HAP-1 (cell line): ENCODE measurements at places on chromosomes 3 and 15.

- DNase-seq, result no peak
These were observed 61.9 kb upstream of the ROPN1 start for GRCh38 chr3:124053871-124054270.

DNA sequence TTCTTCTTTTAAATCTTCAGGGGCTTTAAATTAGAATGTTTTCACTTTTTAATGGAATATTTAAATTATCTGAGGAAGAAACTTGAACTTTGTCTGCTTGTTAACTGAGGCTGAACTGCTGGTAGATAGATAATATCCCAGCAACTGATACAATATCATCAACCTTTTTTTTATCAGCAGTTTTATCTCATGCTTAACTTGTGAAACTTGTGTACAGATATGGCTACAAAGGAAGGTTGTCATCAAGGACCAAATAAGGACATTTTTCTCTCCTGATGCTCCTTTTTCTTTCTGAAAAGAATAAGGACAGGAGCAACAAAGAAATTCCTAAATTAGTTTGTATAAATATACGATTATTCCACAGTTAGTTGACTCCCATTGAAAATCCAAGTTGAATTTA is 66.4 kb upstream of the KBTBD8 start:
- no peak for DNase-seq

DNA sequence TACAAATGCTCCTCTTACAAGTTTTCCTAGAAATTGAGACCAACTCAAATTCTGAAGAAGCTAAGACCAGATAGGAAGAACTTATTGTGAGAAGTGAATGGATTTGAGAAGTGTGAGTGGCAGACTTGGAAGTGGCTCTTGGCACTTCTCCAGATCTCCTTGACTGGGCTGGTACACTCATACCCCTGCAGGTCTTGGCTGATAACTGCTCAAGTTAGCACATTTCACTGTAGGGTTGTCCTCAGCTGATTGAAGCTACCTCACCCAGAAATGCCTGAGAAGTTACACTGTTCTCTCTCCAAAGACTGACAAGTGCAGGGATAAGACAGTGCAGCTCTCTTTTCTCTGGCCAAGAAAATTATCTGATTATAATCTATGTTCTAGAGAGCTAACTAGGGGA is 16.5 kb upstream of the CLDN1 start:
- no peak for DNase-seq

GRCh38 chr3:164377466-164377865 is 700.8 kb downstream of the SI start:
- no peak for DNase-seq

DNA sequence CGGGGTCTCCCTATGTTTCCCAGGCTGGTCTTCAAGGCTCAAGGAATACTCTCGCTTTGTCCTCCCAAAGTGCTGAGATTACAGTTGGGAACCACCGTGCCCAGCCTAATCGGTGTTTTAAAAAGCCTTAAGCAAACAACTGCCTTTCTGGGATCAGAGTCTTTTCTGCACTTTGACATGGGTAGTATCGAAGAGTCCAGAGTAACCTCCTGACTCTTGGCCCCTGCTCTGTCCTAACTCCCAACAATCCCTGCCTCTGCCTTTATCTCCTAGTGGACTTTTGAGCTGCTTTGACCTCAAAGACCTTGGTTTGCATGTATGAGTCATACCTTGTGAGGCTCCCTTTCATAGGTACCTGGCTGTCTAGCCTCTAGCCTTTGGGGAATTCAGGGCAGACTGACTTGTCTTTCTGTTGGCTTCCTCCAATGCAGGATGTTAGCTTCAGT is 21.0 kb upstream of the HACD2 start:
- no peak for DNase-seq

DNA sequence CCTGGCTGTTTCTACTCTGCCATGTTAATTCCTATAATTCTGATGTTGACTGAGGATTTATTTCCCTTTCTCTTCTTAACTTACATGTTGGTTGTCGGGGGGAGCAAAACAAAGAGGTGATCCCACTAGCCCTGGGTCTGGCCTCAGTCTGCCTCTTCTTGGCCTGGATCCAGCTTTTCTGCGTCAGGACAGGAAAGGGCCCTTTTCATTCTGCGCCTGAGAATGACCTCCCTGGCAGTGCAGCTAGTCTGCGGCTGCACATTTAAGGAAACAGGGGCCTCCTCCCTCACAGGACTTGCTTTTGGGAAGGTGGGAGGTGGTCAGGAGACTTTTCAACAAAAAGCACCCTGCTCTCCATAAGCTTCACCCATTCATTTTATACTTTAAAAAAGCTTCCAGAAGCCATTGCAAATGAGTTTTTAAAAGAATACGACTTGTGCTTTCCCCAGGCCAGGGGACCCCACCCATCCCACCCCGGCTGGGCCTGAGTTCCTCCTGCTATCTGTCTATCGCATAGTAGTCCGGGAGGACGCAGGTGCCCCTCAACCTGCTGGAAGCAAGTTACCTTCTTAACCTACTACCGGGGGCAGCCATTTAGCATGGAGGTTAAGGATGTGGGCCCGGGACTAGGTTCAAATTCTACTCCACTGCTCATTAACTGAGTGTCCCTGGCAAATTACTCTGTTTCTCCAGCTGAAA is 21.3 kb upstream of the EHD4 start:
- no peak for DNase-seq

DNA sequence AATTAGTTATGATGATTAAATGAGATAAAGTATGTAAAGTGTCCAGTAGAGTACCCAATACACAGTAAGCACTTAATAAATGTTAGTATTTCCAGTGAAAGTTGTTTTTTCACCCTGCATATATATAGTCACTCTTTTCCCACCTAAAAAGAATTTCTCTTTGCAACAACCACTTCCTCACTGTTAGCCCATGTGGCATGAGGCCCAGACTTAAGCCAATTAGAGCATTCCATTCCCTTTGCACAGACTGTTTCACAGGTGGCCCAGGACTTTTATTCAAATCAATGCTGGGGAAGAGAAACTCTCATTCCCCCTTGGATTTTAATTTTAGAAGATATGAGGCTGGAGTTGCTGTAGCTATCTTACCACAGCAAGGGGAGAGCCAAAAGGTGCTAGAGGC is 3.7 kb downstream of the IFT80 start:
- no peak for DNase-seq

DNA sequence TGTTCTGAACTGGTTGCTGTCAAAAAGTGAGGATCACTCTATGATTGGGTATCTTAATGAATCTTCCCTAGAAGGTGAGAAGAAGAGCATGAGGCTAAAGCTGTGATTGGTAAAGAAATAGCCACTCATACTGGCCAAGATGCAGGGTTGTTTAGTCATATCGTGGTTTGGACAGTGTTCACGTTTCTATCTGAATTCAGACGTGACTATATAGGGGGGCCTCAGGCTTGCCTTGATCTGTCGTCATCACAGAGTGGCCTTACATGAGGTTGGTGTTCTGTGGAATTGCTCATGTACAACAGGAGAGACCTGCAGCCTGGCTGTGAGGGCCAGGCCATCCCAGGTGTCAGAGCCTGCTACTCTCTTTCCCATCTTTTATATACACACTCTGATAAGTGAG is 12.4 kb downstream of the RTP2 start:
- DNase-seq, result no peak

DNA sequence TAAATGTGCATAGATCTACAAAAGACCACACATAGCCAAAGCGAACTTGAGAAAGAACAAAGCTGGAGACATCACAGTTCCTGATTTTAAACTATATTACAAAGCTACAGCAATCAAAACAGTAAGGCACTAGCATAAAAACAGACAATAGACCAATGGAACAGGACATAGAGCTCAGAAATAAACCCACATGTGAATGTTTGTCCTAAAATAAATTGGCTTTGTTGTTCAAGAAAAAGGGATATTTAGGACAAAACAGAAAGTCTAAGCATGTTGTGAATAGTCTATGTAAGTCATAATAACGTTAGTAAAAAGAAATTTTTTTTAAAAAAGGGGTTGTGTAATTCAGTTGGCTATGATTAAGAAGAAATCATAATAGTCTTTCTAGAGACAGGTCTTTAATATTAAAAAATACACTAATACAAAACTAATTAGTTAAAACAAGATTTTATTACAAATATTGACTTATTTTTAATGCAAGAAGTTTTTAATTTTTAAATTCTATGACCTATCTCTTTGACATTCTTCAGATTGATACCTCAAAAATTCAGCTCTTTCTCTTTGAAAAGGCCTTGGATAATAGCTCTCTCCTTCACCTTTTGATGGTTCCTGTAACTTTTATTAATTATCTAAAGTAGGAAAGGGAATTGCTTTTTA is 11.6 kb downstream of the TMEM212 start:
- no peak for DNase-seq

- DNase-seq, result no peak
These were observed 1.3 kb downstream of the ARHGEF26 start for GRCh38 chr3:154122552-154122911.

- DNase-seq, result no peak
These were observed 289.8 kb upstream of the ROPN1 start for GRCh38 chr3:124281453-124282316.

DNA sequence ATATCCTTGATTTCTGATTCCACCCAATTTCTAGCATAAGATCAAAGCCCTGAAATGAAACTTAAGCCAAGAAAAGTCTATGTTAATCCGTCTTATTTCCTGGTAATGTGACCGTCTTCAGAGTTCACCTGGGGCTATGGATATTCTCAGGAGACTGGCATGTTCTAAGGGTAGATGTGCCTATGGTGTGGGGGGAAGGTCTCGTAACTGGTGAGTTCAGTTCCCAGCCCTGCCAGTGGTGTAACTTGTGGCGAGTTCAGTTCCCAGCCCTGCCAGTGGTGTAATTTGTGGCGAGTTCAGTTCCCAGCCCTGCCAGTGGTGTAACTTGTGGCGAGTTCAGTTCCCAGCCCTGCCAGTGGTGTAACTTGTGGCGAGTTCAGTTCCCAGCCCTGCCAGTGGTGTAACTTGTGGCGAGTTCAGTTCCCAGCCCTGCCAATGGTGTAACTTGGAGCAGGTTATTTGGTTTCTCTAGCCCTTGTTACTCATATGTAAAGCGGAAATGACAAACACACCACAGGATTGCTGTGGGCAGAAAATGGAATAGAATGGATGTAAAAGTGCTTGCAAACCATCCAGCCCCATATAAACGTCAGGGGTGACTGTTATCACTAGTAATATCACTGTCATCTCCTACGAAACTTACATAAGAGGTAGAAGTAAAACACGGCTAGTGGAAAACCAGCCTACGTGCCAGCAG is 30.4 kb downstream of the SLC51A start:
- DNase-seq, result no peak

GRCh38 chr3:193605876-193606275 is 12.9 kb downstream of the OPA1 start:
- DNase-seq, result peak; percentile 81

GRCh38 chr3:151318313-151318712 is 1.7 kb upstream of the GPR87 start:
- no peak for DNase-seq

GRCh38 chr3:45171283-45171682 is 25.1 kb upstream of the CDCP1 start:
- no peak for DNase-seq

DNA sequence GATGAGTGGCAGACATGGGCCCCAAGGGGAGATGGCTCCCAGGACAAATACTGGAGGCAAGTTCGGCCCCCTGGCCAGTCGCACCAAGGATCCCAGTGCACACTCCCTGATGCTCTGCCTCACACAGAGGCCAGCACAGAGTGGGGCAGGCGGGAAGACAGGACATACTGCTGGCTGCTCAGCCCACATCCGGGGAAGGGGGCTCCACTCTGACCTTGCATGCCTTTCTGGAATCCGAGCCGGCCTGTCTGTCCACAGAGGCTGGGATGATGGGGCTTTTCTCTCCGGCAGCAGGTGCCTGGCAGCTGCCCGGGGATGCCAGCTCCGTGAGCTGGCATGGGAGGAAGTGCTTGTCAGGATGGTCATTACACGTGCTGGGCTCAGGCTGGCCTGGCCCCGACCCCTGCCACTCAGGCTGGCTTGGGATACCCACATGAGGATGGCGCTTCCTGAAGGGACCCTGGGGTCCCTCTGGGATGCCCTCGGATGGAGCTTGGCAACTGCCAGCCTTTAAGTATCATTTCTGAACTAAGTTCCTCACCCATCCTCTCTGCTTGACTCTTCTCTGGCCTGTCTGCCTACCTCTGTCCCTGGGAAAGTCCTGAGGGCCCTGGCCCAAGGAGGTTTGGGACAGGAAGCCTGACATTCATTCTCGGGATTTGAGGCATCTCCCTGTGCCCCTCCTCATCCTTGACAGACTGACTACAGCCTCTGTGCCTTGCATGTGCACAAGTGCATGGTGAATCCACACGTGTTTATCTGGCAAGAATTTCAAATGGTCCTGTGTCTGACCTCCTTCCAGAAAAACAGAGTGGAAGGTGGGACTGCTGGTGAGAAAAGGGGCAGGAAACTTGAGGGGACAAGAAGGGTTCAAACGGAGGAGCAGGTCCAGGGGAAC is 46.5 kb downstream of the EXOG start:
- no peak for DNase-seq

- no peak for DNase-seq
These were observed 60.3 kb downstream of the BDH1 start for GRCh38 chr3:197495499-197495898.

DNA sequence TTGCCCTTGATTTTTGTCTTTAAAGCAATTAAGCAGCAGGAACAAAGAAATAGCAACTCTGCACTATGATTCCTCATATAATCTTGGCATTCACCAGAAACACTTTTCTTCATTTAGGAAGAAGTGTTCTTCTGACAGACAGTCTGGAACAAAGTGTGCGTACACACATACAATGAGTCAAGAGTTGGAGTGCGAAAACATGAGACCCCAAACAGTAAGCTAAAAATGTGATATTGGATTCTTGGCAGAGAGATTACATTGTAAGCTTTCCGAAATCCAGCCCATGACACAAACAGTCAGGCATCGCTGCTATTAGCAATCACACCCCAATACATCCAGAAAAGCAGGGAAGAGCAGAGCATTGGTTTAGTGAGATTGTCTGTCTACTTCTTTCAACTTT is 306.7 kb upstream of the TBC1D5 start:
- no peak for DNase-seq

DNA sequence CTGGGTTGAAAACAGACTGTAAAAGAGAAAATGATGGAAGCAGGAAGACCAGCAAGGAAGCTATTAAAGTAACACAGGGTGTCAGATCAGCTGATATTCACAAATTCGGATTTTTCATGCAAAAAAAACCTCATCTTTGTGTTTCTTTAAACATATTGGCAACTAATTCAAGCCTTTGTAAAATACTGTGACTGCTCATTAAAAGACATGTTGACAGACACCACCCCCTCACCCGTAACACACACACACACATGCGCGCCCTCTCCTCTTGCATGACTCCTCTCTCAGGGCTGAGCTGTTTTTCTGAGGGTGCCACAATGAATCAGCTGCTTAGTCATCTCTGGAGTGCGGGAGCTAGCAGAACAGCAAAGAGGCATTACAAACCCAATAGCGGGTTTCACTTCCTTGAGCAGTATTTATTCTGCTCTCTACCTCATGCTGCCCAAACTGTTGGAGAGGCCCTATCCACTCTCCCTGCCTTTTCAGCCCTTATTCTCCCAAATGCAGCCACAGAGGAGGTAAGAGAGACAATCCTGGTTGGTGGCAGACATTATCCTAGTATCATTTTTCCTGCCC is 35.8 kb upstream of the CCDC80 start:
- peak; percentile 24 for DNase-seq

GRCh38 chr3:149280671-149281349 is 52.6 kb downstream of the TM4SF18 start:
- DNase-seq, result no peak
